ENCODE measurements at places on chromosomes 7 and 10.

- no peak for DNase-seq
These were observed 69.3 kb downstream of the FOXL3 start for GRCh38 chr7:359226-359765.

GRCh38 chr7:155311826-155312537 is 14.3 kb downstream of the INSIG1 start:
- no peak for DNase-seq

DNA sequence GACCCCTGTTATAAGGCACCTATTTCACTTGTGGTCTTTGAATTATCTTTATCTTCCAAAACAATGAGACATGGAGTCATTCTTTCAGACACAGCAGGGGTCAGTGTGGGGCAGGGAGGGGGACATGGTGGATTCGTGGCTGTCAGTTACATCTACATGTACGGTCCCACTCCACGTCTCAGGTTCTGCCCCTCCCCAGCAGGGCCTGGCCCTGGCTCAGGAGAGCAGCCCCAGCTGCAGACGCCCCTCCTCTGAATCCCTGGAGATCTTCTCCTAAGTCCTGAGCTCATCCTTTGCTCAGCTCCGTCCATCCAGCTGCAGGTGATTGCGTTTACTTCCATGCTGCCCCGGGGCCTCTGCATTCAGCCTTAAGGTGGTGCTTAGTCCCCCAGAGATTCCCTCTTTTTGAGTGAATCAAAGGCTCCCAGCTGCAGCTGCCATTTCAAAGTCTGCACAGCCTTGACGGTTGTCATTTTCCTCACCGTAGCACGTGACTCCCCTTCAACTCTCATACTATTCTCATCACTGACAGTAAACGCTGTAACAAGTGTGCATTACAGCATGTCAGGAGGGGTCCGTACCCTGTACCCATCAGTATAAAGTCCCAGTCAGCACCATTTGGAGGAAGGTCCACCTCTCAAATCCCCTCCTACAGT is 113.4 kb upstream of the TCERG1L start:
- no peak for DNase-seq

DNA sequence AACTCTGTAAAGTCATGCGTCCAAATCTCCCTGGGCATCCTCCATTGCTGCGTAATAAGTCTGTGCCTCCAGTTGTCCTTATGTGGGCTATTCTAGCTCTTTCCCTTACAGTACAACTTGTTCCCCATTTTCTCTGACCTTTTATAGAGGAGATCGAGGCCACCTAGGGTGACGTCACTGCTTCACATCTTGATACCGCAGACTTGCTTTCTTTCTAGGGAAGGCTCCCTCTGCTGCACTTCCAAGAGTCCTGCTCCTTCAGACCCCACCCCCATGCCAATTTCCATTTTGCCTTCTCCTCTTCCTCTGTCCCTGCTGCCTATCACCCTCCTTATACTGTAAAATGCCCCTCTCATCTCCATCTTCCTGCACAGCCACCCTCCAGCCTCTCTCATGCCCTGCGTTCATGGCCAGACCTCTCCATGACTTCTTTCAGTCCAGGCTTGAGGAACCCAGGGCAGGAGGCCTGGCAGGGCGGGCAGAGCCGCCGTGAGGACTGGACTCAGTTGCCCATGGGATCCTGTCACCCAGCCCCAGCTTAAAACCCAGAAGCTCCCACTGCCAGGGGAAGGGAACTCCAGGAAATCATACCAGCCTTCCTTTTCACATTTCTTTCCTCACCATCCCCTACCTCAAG is 57.5 kb downstream of the CAMK1D start:
- peak; percentile 70 for DNase-seq

- no peak for DNase-seq
These were observed 719.2 kb upstream of the MBL2 start for GRCh38 chr10:53491774-53492173.

- peak; percentile 51 for DNase-seq
These were observed 202.9 kb upstream of the TCERG1L start for GRCh38 chr10:131514454-131514853.

- DNase-seq, result no peak
These were observed 444.6 kb downstream of the HTR7 start for GRCh38 chr10:90413196-90413595.

- DNase-seq, result peak; percentile 83
These were observed 58.9 kb downstream of the PRKAR2B start for GRCh38 chr7:107103369-107103768.

GRCh38 chr10:69179089-69179742 is 818 bp upstream of the SUPV3L1 start:
- DNase-seq, result no peak

DNA sequence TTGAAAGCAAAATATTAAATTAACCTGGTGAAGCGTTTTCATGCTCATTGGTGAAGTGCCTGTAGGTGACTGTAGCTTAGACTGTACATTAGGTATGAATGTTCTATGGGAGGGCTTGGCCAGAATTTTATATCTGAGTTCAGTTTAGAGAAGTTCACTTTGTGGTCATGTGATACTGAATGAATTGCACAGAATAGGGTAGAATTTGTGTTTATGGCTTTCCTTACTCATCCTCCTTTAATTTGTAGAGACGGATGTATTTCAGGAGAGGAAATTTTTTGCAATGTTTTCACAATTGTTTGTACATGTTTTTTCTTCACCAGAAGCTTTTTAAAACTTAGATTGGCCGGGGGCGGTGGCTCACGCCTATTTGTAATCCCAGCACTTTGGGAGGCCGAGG is 32.3 kb downstream of the REEP3 start:
- DNase-seq, result no peak

DNA sequence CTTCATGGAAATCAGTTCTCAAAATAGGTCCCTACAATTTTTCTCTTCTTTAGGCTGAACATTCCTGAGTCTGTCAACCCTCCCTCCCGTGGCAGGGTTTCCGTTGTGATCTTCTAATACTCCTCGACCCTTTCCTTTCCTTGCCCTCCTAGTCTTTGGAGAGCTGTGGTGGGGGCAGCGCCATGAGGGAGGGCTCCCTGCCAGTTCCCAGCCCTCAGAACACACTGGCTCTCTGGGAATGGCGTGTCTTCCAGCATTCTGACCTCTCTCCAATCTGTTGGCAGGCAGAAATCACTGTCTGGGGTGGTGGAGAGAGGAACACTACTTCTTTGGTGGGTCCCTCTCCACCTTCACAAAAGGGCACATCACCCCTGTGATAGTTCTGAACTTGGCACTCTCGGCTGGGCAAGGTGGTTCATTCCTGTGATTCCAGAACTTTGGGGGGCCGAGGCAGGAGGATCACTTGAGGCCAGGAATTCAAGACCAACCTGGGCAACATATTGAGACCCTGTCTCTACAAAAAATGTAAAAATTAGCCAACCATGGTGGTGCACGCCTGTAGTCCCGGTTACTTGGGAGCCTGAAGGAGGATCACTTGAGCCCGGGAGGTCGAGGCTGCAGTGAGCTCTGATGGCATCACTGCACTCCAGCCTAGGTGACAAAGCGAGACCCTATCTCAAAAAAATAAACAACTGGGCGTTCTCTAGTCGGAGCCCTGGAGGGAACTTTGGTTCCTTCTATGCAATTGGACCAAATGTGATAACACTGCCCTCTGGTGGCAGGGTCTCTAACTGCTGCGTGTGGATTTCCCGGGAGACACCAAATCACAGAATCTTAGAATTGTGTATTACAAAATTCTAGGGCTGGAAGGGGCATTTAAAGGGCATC is 13.1 kb upstream of the ARPC1A start:
- DNase-seq, result peak; percentile 78

DNA sequence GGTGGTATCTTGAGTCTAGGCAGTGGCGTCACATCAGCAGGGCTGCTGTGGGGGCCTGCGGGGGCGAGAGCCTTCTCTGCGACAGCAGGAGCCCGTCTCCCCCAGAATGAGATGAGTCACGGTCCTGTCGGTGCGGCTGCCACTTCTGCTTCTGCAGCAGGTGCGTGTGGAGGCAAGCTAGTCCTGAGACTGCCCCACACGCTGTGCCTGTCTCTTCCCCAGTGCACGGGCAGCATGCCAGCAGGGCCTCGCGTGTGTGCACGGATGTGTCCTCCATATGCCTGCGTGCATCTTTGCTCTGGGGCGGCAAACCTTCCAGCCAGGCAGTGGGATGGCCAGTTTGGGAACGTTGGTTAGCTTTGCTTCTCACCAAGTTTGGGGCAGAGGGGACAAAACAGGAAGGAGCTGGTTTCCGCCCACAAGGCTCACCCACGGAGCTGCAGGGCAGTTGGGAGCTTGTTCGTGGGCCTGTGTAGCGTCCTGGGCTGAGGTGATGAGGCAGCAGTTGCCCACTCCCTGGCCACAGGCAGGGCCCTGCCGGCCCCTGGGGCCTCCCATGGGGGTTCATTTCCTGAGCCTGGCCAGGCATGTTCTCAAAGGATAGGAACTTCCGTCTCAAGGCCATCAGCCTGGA is 60.8 kb upstream of the PPIF start:
- no peak for DNase-seq

DNA sequence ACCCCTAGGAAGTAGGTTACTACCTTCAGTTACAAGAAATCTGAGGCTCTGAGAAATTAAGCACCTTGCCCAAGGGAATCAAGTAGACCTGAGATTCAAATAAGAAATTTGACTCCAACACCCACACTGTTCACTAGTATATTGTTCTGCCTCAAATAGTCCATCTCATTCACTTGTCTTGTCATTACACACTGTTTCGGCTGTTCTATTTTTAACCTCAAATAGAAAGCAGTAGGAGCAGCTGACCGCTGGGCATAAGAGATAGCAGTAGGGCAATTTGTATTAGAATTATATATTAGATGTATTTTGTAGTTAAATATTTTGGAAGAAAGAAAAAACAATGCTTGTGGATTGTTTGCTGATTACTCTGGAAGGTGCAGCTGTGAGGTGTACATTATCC is 185.1 kb downstream of the INHBA start:
- no peak for DNase-seq

DNA sequence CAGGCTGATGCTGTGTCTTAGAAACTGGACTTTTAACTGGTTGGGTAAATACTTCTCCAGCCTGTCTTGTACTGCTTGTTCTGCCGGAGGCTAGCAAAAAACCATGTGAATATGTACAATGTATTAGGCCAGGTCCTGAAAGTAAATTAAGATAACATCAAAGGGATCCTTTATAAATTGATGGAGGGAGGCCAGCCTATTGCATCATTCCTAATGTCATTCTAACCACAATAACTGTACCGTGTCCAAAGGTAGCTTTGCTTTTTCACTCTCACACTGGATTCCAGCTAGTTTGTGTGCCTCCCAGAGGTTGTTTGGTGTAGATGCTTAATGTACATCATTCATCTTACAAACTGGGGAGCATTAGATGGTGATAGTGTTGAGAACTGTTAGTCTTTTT is 91.2 kb upstream of the SEM1 start:
- DNase-seq, result no peak

DNA sequence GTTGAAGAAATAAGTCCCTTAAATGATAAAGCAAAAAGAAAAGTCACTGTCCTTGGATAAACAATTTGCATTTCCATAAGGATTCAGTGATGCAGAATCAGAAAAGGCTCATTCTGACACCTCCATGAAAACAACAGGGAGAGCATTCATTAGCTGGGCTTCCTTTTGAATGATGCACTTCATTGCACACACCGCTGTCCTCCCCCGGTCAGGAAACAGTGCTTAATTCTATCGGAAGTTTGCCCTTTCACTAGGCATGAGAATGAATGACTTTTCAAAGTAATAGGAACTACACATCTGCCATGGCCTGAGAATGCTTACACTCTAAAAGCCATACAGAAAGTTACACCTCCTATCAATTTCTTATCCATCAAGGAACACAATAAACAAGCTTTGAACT is 4.2 kb downstream of the PCDH15 start:
- DNase-seq, result no peak

- peak; percentile 43 for DNase-seq
These were observed 43.9 kb downstream of the GRK5 start for GRCh38 chr10:119251315-119251708.

DNA sequence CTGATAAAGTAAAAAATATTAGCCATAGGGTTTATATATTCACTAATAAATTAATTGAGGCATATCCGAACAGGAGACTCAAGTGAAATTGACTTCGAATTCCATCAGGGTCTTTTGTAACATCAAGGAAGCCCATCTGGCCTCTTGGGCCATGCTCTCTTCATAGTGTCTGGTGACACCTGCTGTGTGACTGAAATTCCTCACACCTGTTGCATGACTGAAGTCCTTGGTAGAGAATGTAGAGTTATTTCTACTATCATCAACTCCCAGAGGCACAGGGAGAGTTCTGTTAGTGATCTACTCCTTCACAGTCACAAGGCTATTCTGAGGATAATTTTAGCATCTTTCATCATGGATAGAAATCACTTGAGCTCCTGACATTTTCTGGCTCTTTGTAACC is 138.3 kb upstream of the LSM8 start:
- peak; percentile 20 for DNase-seq

DNA sequence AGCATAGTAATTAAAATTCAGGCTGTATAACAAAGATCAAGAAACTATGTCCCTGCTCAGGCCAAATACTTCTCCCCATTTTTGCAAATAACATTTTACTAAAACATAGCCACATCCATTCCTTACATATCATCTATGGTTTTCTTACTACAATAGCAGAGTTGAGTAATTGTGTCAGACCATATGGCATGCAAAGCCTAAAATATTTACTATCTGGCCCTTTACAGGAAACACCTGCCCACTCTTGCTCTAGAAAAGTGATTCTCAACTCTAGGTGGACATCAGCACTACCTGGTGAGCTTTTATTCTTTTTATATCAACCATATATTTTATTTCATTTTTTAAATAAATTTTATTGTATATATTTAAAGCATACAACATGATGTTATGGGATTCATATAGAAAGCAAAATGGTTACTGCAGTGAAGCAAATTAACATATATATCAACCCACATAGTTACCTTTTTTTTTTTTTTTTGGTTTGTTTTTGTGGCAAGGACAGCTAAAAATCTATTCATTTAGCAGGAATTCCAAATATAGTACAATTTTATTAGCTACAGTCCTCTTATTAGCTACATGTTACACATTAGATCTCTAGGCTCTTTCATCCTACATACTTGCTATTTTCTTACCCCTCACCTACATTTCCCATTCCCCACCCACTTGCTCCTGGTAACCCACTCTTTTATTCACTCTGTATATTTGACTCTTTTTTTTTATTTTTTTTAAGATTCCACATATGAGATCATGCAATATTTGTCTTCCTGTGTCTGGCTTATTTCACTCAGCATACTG is 19.6 kb downstream of the ABI1 start:
- no peak for DNase-seq

GRCh38 chr10:75061709-75062505 is 49.5 kb upstream of the SAMD8 start:
- no peak for DNase-seq

DNA sequence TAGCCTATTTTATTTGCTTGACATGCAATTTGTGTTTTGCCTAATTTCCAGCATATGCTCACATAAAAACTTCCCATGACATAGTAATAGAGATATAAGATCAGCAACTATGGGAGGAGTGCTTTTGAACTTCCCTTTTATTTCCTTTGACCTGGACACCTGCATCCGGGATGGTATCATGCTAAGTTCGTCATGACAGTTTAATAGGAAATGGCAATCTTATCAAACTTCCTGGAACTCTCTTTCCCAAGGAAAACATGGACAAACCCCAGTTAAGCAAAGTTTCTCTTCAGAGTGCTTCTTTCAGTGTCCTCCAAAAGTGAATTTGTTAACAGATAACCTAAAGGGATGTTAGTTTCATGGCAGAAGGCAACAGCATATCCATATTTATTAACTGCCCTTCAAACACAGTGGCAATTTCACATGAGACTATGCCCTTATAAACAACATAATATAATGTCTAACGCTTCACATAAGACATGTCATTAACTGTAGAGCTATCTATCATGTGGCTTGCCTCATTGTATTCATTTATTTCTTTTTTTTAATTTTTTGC is 474.7 kb upstream of the SEMA3A start:
- DNase-seq, result no peak

Data from mesendoderm (in vitro differentiated cells).